M059J (cell line): ENCODE measurements at places on chromosomes 2 and 18. TPM values are rescaled to one million over a fixed set of nuclear protein-coding genes. Genes with fewer than 3 reads are reported as not detected.

GRCh38 chr2:20433946-20434553 is 12.8 kb upstream of the RHOB start:
- DNase-seq: no peak

GRCh38 chr2:216119986-216120385 is 10.8 kb downstream of the XRCC5 start:
- DNase-seq: no peak

DNA sequence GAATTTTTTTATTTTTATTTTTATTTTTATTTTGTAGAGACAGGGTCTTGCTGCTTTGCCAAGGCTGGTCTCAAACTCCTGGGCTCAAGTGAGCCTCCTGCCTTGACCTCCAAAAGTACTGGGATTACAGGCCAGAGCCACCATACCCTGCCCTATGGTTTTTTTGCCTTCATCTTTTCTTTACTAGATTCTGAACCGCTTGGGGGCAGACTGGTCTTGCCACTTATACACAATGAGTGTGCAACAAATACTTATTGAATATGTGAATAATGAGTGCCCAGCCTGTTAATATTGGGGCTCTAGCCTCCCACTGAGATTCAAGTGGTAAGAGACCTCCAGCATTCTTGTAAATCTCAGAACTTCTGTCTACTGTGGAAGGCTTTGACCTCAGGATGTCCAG is 3.9 kb downstream of the NCK2 start:
- no peak for DNase-seq

The ELOA2 gene
- not detected in 2 replicates for total RNA-seq

GRCh38 chr2:59249441-59250306 is 1008.5 kb upstream of the FANCL start:
- peak; percentile 1 for DNase-seq

DNA sequence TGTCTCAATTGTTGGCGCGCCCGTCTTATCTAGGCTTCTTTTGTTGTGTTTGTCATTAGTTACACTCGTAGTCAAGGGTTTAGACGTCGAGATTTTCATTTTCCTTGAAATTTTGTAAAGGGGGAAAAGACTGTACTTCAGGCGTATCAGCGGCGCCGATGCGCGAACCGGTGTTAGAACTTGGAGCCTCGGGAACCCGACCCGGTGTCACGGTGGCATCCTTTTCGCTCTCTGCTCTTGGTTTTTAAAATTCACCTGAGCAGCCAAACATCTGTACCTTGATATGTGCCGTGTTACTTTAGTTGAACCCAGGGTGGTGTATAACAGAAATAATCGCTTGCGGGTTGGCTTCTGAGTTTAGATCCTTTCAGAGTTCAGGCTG is 643 bp downstream of the RMC1 start:
- no peak for DNase-seq

- no peak for DNase-seq
Observed at GRCh38 chr2:49278141-49278540, 123.8 kb upstream of the FSHR start.

GRCh38 chr2:145818890-145819504 is 1299.1 kb upstream of the ZEB2 start:
- DNase-seq: no peak
